Right lung (tissue), 10 donors: ENCODE measurements at places on chromosomes 2 and 18. TPM values are rescaled to one million over a fixed set of nuclear protein-coding genes. Genes with fewer than 3 reads are reported as not detected.

The CRYBA2 gene
- not detected for polyA plus RNA-seq

The ABHD1 gene
- polyA plus RNA-seq, result 0.61 TPM

DNA sequence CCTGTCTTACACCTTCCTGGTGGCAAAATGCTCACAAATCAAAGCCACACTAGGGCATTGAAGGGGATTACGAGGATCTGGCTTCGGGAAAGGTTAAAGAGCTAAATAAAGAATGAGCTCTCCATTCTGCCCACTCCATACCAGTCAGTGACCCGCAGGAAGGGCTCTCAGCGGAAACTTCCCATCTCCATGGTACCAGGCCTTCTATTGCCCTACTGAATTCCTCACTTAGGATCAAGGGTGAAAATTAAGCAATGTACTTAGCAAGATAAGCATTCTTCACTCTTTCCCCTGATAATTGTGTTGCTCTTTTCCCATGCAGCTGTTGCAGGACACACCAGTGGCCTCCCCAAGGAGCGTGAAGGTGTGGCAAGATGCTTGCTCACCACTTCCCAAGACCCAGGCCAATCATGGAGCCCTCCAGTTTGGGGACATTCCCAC lies 75.6 kb upstream of the TTC39C start:
- no peak for DNase-seq

DNA sequence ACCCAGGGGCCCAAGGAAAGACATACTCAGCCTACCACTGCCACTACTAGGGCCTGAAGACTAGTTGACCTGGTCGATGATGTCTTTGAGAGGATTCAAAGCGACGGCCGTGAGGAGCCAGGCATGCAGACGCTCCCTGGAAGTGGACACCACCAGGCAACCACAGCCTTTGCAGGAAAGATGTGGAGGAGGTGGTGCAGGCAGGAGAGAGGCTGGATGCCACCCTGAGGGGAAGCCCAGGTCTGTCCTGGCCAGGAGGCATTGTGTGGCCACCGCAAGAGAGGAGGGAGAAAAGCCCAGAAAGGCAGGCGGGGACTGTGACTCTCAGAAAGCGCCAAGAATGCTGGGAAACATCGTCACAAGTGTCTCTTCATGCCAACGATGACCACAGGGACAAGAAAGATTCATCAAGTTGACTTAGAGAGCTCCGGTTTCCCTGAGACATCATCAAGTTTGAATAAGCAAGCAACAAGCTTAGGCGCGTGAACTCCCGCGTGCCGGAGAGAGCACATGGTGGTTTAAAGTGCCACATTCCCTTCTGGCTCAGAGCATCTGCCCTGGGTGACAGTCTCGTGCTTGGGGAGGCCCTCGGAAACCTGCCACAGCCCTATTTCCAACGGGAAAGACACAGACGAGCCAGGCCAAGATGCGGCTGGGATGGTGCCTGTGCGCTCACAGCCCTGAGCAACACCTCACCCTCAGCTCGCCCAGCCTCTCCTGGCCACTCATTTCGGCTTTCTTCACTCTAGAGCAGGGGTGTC lies 464.5 kb upstream of the SALL3 start:
- no peak for DNase-seq

DNA sequence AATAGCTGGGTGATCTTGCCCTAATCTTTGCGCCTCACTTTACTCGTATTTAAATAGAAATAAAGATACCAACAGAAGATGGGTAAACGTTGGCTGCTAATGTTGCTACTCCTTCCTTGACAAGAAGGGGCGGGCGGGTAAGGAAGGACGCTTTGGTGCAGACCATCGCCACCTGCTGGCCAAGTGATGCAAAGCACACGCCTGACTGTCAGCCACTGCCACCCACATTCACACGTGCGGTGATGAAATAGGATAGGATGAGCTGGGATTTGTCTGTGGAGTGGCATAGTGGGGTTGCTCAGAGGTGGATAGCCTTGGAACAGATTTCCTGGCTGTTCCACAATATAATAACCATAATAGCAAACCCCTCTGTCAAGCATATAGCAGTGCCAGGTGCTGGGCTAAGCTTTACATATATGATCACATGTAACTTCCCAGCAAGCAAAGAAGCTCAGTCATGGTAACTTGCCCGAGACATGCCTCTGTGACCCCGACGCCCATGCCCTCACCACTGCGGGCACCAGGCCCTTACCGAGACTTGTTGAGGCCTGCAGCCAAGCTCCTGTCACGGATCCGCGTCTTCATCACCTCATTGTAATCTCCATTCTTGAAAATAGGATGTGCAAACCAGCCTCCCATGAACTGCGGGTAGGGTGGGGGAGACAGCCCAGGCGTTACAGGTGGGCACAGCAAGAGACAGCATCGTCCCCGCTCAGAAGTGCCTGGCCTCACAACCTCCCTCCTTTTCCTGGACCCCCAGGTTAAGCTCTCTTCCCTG lies 39.3 kb downstream of the LCT start:
- DNase-seq, result peak; percentile 42

DNA sequence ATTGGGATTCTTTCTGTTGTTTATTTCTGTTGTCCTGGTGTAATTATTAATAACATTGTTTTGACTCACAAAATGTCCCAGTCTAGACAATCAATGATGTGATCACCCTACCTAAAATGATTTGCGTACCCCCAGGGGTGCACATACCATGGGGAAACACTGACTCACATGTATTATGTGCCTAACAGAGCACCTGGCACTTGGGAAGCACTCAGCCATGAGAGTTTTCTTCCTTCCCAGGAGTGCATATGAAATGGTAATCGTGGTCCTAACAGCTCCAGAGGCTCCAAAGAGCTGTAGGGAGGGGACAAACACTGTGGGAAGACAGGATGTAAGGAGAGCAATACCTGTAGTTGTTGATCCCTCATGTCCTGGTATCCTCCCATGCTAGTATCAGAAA lies 187.8 kb upstream of the ERBB4 start:
- no peak for DNase-seq

DNA sequence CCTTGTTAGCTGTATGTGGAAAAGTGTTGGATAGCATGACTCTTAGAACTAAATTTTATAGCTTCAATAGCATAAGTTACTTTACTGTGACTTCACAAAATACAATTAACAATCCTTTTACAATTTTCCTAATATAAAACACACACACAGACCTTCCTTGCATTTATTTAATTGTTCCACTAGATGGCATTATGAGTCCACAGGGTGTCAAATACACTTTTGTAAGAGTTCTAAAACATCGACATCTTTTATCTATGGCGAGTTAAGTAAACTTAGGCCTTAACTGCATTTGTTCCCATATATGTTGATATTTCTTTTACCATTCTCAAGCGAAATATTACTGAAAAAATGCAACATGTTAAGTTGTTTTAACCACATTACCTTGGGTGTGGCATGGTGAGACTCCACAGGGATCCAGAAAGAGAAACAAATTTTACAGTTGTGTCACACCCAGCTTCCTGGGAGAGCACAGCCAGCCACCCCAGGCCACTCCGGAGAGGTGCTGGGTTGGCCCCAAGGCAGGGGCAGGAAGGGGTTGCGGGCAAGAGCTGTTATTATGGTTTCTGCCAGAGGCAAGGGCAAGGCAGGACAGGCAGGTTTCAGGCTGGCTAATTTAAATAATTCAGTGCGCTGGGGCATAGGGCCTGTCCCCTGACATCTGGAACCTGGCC lies 312.4 kb upstream of the MC4R start:
- DNase-seq, result no peak

The LIPT1 gene
- 16.6 TPM for polyA plus RNA-seq

- DNase-seq, result no peak
These were observed 282.5 kb upstream of the SPRED2 start for GRCh38 chr2:65714866-65715265.

The AFF3 gene
- 19.1 TPM for polyA plus RNA-seq

DNA sequence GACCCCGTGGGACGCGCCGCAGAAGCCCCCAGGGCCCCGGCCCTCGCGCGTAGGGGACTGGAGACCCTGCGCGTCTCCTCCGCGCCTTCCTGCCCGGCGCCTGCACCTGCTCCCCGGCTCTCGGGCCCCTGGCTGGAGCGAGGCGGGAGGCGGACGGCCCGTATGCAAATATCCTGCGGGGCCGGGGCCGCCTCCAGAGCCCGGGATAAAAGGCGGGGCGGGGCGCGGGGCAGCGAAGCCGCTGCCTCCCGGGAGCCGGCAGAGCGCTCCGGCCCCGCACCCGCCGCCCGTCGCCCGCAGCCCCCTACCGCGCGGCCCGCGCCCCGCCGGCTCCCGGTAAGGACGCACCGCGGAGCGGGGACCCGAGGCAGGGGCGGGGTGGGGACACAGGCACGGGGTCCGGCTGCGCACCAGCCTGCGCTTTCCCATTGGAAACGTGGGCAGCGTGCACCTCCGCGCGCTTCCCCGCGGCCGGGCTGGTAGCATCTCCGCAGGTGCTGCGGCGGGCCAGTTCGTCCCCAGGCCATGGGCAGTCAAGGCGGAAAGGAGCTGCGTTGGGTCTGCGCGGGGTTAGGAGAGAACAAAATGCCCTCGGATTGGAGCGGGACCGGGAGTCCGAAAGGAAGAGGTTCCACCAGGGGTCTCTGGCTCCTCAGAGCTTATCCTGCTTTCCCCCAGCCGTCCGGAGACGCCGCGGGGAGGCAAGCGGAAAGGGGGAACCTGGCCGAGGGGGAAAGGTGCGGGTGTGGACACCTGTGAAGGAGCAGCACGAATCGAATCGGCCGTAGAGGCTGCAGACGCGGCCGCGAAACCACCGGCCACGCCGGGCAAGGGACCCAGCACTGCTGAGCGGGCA lies at the start of gene ATP6V1C2:
Gene ATP6V1C2, plus strand, starts transcription at position 235 of the 856 bp plus-strand sequence. CDS start 1,220 bp downstream, outside the sequence.
- peak; percentile 14 for DNase-seq

GRCh38 chr2:170530284-170530745 lies 184.8 kb upstream of the SP5 start:
- peak; percentile 46 for DNase-seq

The LOXHD1 gene
- 1.6 TPM for polyA plus RNA-seq

The PAIP2B gene
- 9.9 TPM for polyA plus RNA-seq

- no peak for DNase-seq
These were observed 5.3 kb downstream of the PTGR3 start for GRCh38 chr18:75203416-75204268.

GRCh38 chr2:176637486-176638166 lies 368.4 kb downstream of the MTX2 start:
- no peak for DNase-seq

GRCh38 chr2:223051693-223052289 lies at the start of gene KCNE4:
TSS of gene KCNE4 (plus strand) at chr2:223052190. CDS start at chr2:223052831, 641 bp downstream.
- DNase-seq, result peak; percentile 72

GRCh38 chr2:222160944-222161343 lies 137.9 kb downstream of the PAX3 start:
- no peak for DNase-seq

GRCh38 chr18:73656691-73657090 lies 490.9 kb downstream of the FBXO15 start:
- DNase-seq, result no peak

GRCh38 chr2:118618279-118618678 lies 229.2 kb downstream of the EN1 start:
- no peak for DNase-seq

DNA sequence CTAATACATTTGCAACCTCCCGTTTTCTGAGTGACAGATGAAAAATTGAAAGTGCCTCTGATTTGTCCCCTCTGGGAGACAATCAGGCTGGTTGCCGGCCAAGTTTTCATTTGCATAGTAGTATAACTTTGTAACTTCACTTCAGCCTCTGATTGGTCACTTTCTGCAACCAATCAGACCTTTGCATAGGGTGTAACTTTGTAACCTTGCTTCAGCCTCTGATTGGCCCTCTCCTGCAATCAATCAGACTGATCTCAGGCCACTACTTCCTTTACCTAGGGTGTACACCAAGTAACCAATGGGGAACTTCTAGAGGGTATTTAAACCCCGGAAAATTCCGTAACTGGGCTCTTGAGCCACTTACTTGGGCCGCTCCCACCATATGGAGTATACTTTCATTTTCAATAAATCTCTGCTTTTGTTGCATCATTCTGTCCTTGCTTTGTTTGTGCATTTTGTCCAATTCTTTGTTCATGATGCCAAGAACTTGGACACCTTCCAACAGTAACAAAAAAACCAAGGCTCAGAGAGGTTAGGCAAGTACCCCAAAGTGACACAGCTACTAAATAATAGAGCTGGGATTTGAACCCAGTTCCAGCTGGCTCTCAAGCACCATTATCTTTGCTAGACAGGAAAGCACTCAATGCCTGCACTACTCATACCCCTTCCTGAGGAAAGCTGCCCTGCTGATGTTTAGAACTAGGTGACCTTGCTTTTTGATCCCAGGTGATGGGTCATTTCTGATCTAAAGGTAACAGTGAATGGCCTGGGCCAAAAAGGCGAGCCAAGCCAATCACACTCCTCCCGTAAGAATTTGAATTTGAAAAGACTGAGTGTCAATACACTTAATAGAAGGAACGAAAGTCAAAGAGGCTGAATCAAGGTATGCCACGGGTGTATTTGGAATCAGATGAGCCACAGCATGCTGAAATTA lies 10.9 kb upstream of the MYOM1 start:
- DNase-seq, result no peak

The FN1 gene
- polyA plus RNA-seq, result 1,824 TPM

GRCh38 chr2:185188656-185189055 lies 549.9 kb upstream of the FSIP2 start:
- no peak for DNase-seq

- DNase-seq, result no peak
These were observed 257.1 kb upstream of the SPOPL start for GRCh38 chr2:138244501-138244925.

GRCh38 chr2:197280015-197280702 lies 30.4 kb downstream of the ANKRD44 start:
- DNase-seq, result no peak

- no peak for DNase-seq
These were observed 21.6 kb upstream of the PAX8 start for GRCh38 chr2:113300281-113300680.

The CFAP221 gene
- 13.4 TPM for polyA plus RNA-seq

- DNase-seq, result no peak
These were observed 15.2 kb upstream of the LBH start for GRCh38 chr2:30216157-30216556.

DNA sequence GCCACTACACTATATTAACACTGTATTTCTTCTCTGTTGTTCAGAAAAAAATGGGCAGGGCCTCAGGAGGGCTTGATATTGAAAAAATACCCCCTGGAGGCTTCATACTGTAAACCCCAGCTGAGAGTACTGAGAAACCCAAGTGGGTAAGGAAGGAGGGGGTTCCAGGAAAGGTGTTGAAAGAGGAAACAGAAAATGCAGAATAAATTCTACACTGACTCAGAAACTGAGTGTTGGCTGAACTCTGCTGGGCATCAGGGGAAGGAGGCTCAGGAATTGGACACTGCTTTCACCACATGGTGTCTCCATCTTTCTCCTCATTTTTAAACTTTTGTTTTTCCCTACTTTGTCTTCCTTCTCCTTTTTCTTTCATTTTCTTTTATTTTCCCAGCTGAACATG lies 253.7 kb downstream of the DYM start:
- DNase-seq, result no peak

- peak; percentile 92 for DNase-seq
These were observed at the start of gene DTNA for GRCh38 chr18:34709750-34710441. TSS of gene DTNA (plus strand) at chr18:34710298. CDS start at chr18:34755977, 45,679 bp downstream.

The CRYGD gene
- not detected for polyA plus RNA-seq

GRCh38 chr18:10020171-10020570 lies 106.4 kb downstream of the VAPA start:
- DNase-seq, result no peak

DNA sequence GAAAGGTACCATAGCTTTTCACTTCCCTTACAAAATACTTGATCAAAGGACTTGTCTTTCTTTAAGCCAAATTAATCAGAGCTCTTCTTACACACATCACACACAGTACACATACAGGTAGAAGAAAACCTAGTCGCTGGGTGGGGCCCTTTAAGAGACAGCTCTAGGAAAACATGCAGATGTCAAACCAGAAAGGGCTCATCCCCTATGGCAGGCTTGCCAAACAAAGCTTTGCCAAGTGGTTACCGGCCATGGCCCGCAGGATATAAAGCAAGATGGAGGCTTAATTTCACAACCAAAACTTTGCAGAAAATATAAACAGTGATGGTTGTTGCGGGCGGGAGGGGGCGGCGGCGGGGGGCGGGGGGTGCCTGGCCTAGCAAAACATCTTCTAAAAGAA lies 2156.0 kb upstream of the PIK3C3 start:
- DNase-seq, result no peak
